ENCODE measurements at places on chromosomes 4 and X. TPM values are rescaled to one million over a fixed set of nuclear protein-coding genes. Genes with fewer than 3 reads are reported as not detected.

DNA sequence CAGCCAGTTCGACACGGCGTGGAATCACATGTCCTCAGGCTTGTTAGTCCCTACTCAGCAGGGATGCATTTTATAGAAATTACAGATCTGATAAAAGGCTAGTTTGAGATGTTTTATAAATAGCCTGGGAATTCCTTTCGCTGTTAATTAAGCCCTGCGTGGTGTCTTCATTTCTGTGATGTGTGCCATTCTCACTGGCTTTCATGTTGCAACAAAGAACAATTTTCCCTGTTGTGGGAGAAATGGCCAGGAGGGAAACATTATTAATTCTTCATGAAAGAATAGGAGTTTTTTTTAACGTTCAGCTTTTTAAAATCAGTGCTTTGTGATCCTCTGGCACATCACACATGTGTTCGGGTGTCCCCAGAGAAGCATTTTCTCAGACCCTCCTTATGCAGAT, 427.3 kb upstream of the FRG1 start:
- no peak for DNase-seq

DNA sequence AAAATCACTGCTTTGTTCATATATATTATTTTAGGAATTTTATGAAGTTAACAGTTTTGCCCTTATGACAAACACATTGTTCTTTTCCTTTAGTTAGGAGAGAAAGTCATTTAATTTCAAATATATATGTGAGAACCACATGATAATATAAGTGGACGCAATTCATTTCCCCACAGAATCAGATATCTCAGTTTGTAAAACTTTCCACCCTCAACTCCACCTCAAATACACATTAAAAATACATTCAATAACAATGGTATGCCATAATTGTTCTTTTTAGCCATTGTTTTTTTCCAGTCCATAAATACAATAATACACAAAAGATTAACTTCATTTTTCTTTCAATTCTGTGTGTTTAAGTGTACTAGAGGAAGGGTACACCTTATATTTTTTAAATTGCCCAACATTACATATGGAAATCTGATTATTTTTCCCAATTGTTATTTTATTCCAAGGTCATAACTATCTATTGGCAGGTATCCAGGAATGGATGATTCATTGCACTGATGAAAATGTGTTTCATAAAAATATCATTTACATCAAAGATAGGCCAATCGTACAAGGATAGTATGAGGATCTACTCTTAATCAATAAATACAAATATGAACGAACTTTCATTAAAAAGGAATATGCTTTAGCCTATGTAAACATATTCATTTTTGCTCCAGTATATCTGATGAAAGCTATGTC, 125.0 kb downstream of the PPP3CA start:
- no peak for DNase-seq

DNA sequence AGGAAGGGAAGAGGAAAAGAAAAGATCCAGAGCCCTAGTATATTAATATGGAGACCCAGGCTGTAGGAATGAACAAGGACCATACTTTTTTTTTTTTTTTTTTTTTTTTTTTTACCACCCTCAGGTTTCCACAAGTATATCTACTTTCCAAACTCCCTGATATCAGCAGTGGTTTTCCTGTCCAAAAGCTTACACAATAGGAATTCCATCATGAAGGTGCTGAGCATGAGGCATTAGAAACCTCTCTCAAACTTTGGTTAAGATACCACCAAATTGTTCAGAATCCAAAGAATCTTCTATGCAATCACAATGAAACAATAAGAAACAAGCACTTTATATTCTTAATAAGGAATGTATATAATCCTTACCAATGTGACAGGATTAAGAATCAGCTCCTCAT, 26.5 kb downstream of the RPS6KA3 start:
- DNase-seq = no peak

DNA sequence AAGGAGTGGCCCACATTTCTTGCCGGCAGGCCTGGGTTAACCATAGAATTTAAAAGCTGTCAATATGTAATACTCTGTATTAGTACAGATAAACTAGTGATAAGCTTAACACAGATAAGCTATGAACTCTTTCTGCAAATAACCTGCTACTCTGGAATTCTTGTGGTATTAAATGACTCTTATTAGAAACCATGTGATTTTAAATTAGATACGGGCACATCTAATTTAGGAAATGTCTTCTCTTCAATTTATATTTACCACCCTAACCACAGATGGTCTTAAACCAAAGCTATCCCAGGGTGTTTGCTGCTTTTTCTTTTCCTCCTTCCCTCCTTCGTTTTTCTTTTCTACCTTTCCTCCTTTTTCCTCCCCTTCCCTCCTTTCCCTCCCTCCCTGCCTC, 4.9 kb downstream of the GNRHR start:
- DNase-seq = no peak

SUPT20HL1 gene
- not detected for total RNA-seq

DNA sequence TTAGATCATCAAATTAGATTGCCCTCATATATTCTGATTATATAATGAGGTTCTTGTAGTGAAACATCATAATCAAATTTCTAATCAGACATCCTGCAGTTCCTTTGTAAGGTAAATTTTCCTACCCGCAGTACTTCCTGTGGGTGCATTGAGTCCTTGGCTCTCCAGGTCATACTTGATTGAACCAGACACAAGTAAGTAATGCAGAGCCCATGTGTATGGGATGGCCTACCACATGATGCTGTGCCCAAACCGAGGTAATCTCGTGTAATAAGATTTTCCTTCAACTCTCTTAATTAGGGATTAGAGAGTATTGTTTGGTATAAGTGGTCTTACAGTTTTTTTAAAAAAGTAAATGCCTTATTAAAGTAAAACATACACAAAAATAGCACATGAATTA, 1841.8 kb downstream of the PCDH7 start:
- DNase-seq = no peak

DNA sequence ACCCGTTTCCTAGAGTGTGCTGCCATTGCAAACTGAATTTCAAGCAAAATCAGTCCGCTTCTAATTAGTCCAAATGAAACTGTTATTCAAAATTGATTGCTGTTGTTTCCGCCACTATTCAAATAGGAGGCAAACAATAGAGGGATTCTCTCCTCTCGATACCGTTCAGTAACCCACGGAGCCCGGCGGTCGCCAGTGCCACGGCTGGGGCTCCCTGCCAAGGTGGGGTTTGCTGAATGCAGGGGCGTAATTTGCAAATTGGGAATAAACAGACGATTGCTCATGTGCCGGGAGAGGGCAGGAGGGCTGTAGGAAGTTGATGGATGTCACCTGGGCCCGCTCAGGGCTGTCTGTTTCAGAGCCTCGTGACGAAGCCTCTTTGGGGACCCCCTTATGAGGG, 8.8 kb downstream of the ADRA2C start:
- no peak for DNase-seq

DCAF12L2 gene
- not detected for total RNA-seq

- peak; percentile 63 for DNase-seq
Observed at GRCh38 chr4:139734875-139735380, 69.3 kb downstream of the MGST2 start.

GRCh38 chr4:173498771-173499170, 31.3 kb downstream of the HAND2 start:
- DNase-seq = no peak
